ENCODE measurements at places on chromosomes 2 and 18.
A peak's percentile ranks its signal among the peaks of the same experiment; 100 is the strongest.

DNA sequence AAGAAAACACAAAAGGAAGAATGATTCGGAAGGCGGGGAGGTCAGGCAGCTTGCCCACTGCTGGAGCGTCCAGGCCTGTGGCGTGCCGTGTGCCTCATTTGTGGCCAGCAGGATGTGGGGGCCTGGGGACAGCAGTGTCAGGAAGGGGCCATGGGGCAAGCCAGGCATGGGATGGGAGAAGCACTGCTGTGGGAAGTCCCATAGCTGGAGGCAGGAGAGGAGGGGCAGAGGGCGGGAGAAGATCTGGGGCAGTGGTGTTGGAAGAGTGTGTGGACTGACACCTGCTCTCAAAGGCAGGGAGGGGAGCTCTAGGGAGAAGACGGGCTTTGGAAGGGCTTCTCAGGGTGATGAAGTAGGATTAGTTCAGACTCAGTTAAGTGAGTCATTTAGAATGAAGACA lies 133.7 kb downstream of the ACOXL start:
- DNase-seq, result peak; percentile 73

- no peak for DNase-seq
Measured at GRCh38 chr2:200066417-200066816, 111.0 kb downstream of the MAIP1 start.

- no peak for DNase-seq
Measured at GRCh38 chr2:71223767-71224333, 3.1 kb downstream of the PAIP2B start.

- DNase-seq, result no peak
Measured at GRCh38 chr2:148989882-148990493, 48.5 kb upstream of the LYPD6B start.

DNA sequence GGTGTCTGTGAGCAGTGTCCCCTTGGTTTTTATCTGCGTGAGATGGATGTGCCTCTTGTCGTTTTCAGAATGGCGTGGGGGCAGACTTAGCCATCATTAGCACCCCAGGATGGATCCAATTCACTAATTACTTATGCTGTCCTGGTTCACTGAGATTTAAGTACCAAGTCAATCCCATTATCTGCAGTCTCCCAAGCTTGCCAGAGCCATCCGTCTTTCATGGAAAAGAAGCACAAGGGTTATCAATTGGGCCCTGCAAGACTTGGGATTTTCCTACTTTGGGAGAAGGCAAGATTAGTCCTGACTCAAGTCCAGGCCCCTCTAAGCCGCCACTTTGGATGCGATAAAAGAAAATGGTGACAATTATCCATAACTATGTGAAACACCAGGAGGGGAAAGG lies 404.0 kb downstream of the TMEM182 start:
- no peak for DNase-seq

GRCh38 chr2:50582164-50582563 lies 449.8 kb downstream of the NRXN1 start:
- DNase-seq, result no peak

GRCh38 chr18:5998907-5999306 lies 103.6 kb upstream of the TMEM200C start:
- no peak for DNase-seq

GRCh38 chr2:45000921-45001868 lies 8.1 kb downstream of the SIX2 start:
- no peak for DNase-seq
